Vagina (tissue), 2 donors: ENCODE measurements at places on chromosomes 1 and 21.
A peak's percentile ranks its signal among the peaks of the same experiment; 100 is the strongest.

DNA sequence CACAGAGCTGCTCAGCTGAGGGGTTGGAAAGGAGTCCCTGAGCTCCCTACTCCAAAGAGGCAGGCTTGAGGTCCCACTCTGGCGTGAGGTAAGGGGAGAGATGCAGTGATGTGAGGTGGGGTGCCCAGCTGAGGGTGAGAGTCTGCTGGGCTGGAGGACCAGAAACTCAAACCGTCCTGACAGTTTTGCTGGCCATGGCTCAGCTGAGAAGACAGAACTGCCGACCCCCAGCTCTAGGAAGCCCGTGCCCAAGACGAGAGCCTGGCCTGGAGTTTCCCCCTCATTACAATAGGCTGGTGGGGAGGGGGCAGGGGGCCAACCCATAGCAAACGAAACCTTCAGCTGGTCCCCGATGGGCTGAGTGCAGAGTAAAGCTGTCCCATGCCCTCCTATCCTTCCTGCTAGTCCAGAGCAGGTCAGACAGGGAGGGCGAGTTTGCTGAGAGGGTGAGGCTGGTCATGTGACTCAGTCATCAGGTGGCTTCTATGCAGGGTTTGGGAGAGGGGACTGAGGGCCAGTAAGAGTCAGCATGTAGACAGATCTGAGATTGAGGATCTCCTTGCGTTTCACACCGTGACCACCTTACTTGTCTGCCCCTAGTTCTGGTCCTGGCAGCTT, 129.3 kb downstream of the PRDM2 start:
- peak; percentile 81 for DNase-seq

DNA sequence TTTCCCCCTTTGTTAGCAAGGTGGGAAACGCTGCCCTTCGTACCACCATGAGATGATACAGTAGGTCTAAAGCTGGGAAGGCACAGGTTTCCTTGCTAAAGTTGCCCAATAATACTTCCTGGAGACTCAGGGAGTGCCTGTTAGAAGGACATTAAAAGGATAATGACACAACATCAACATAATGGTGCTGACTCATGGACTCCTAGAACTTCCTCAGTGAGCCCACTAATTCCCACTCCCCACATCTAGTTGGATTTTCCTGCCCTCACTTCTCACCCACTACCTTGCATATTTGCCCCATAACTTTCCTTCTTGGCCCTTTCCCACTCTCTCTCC, 17.5 kb downstream of the CFAP45 start:
- DNase-seq, result no peak

DNA sequence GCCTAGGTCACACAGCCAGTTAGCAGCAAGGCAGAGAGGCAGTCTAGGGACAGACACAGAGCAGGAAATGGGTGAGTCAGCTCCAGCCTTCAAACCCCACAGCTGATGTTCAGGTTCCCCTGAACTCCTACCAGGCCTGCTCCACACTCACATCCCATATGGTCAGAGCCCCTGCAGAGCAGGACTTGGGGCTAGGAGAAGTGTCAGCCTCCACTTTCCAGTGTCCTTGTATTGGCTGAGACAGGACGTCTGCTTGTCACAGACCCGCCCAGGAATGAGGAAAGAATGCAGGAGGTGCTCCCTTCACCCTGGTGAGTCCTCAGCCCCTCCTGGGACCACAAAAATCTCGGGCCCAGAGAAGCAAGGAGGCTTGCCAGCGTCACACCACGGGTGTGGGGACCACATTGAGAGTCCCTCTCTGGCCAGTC, 92.5 kb downstream of the LACTBL1 start:
- DNase-seq, result no peak

GRCh38 chr1:108708691-108709660, 3.7 kb upstream of the FNDC7 start:
- DNase-seq, result no peak

GRCh38 chr1:147781056-147781471, 20.7 kb upstream of the GJA5 start:
- no peak for DNase-seq

DNA sequence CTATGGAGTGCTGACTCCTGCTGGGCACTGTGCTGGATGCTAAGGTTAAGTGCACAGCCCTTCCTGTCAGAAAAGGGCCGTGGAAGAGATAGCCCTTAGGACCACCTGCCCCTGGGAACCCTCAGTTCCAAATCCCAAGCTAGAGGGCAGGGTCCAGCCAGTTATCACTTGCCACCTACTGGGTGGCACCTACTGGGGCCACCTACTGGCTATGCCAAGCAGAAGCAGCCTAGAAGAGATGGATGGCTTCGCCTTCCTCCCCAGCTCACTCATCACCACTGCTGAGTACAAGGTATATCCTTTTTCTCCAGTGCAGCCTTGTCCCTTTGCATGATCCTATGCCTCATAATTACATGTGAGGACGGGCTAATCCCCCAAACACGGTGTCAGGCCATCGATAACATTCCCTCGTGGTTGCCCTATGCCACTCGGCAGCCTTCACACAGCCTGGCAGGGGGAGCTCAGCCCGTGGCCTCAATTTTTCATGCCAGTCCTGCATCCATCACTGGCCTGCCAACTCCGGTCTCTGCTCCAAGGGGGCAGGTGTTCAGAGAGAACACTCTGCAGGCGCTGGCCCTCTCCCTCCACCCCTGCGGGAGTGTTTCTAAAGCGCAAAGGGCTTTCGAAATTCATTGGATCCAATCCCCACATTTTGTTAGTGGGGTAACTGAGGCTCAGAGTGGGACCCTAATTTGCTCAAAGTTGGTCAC, 49.0 kb downstream of the SYT2 start:
- DNase-seq, result no peak

GRCh38 chr1:21189906-21190500, 13.3 kb upstream of the EIF4G3 start:
- no peak for DNase-seq

DNA sequence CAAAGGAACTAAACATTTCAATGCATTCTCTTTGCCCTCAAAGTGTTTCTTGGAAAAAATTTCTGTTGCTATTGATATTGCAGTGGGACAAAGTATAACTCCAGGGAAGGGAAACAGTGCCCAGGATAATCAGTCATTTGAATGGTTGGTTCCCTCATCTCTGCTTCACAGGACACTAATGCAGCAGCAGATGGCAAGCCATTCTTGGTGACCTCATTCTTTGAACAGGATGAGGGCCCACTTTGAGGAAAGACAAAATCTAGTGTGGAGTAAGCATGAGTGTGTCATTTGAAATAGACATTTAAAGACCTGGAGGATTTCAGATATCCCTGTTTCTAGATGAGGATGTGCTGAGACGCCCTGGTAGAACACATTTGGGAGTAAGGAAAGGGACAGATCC, 32.3 kb downstream of the CHRM3 start:
- no peak for DNase-seq

GRCh38 chr1:165365341-165365740, 8.8 kb upstream of the LMX1A start:
- no peak for DNase-seq

DNA sequence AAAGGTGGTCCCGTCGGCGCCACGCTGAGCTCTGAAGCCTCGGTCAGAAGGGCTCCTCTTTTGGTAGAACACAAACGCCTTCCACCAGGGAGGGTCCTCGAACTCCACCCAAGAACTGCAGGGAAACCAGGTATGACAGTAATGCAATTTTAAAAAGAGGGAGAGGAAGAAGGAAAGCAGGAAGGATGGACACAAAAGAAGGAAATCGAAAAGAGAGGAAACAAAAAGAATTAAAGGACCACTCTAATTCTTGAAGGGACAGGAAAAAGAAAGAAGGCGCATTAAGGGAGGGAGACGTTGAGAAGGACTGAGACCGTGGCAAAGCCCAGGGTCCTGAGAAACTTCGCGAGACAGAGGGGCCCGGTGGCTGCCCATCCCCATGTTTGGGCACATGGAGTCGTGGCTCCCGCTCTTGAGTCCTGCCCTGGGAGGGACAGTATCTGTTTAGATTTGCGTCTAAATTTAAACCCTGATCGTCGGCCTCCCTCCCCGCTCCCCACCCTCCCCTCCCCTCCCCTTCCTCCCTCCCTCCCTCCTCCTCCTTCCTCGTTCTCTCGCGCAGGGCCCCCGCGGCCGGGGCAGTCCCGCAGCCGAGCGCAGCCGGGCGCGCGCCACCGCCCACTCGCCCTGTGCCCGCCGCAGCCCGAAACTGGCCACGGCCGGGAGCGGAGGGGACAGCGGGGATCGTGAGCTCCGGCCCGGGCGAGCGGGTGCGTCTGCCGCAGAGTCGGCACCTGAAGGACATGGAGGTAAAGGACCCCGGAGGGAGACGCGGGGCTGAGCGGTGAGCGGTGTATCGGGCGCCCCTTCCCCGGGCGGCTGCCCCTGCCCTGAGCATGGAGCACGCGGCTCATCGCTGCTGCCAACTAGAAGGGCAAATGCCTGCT, at the start of gene RCSD1:
Gene RCSD1 (plus strand): TSS at position 552 of the 887 bp plus-strand sequence. CDS start 192 bp downstream, at position 744.
- no peak for DNase-seq

GRCh38 chr1:18945401-18945849, 11.1 kb downstream of the IFFO2 start:
- DNase-seq, result no peak

- no peak for DNase-seq
Measured at GRCh38 chr1:197178998-197179397, 32.5 kb upstream of the ASPM start.

- DNase-seq, result no peak
Measured at GRCh38 chr1:100456880-100457279, 81.1 kb upstream of the GPR88 start.

DNA sequence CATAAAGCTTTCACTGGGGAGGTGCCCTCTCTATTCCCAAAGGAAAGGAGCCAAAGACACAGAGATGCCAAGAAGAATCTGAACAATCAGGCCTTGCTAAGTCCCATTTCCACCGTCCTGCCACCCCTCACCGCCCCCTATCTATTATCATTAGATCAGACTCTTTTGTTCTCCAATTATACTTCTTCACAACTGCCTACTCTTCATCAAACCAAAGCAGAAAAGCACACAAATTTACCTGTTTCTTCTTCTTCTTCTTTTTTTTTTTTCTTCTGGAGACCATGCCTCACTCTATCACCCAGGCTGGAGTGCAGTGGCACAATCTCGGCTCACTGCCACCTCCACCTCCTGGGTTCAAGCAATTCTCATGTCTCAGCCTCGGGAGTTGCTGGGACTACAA, 43.1 kb upstream of the ARHGEF10L start:
- no peak for DNase-seq

GRCh38 chr1:229597877-229598276, 28.0 kb downstream of the TAF5L start:
- DNase-seq, result no peak

DNA sequence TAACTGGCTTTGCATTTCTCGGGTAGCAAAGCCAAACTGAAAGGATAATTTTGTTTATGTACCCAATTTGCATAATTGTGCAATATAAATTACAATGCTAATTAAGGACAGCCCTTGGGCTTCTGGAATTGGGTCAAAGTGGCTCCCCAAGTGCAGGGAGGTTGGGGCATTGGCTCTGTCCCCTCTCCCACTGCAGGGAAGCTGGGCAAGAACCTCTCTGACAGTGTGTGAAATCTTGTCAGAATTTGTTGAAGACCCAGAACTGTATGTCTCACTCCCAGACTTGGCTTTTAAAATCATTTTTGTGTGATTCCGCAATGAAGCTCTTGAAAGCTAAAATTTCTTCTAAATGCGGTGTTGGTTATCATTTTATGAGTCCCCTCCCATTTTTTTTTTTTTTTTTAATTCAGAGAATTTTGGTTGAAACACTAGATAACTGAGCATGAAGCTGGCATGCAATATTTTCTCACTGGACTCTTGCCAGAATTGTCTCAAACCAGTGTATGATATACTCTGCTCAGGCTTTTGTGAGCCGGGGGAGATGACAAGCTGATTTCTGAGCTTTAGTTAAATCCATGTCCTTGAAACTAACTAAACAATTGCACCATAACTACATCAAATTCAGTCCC, 878.9 kb upstream of the CXADR start:
- DNase-seq, result no peak

- DNase-seq, result no peak
Measured at GRCh38 chr1:192159781-192160180, 1.5 kb downstream of the RGS18 start.

- DNase-seq, result no peak
Measured at GRCh38 chr1:77234096-77234495, 14.9 kb upstream of the PIGK start.

GRCh38 chr1:32772281-32773017, 44.7 kb downstream of the YARS1 start:
- no peak for DNase-seq

DNA sequence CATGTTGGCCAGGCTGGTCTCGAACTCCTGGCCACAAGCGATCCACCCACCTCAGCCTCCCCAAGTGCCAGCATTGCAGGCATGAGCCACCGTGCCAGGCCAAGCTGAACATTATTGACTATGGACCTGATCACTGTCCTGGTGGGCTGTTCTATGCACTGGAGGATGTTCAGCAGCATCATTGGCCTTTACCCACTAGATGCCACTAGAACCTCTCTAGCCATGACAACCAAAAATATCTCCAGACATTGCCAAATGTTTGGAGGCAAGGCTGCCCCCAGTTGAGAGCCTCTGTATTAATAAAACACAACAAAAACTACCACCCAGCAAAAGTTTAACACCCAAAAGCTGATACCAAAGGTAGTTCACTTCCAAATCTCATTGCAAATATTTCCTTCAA, 110.8 kb upstream of the SOD1 start:
- DNase-seq, result no peak

GRCh38 chr1:216533776-216534175, 110.5 kb upstream of the USH2A start:
- DNase-seq, result no peak

GRCh38 chr1:69315823-69316222, 251.9 kb upstream of the LRRC7 start:
- DNase-seq, result no peak

GRCh38 chr1:230270559-230271281, 155.4 kb downstream of the PGBD5 start:
- DNase-seq, result no peak

DNA sequence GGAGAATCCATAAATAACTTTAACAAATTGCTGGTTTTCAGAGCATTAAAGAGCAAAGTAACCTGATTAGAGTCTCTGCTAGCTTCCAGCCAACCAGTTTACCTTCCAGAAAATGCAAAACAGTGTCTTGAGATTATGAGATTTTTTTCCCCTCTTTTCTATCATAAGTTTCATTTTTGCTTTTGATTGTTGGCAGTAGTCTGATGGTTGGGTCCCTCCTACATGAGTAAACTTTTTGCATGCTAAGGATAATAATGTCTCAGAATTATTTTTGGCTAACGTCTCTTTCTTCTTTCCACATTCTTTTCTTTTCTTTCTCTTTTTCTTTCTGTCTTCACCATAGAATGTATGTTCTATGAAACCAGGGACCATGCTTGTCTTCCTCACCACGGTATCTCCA, 6.3 kb upstream of the ADAMTS5 start:
- no peak for DNase-seq

- peak; percentile 71 for DNase-seq
Measured at GRCh38 chr1:89904219-89904980, 83.6 kb downstream of the LRRC8D start.

DNA sequence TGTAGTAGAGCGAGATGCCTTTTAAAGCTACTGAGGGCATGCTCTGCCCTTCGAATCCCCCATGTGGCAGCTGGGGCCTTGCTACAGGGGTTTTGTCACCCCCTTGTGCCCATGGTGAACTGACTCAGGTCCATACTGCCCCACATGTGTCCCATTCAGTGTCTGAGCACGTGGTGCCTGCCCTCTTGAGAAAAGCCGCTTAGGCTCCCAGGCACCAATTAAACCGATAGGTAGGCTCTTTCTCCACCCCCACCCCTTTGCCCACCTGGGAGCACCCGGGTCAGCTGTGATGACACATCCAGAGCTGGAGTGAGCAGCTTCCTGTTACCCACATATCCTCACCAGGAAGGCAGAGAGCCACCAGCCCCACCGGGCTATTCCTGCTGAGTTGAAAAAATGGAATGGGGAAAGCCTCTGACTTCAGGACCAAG, 30.5 kb downstream of the TMCC2 start:
- DNase-seq, result no peak
